ENCODE measurements at places on chromosomes 11 and 22.

DNA sequence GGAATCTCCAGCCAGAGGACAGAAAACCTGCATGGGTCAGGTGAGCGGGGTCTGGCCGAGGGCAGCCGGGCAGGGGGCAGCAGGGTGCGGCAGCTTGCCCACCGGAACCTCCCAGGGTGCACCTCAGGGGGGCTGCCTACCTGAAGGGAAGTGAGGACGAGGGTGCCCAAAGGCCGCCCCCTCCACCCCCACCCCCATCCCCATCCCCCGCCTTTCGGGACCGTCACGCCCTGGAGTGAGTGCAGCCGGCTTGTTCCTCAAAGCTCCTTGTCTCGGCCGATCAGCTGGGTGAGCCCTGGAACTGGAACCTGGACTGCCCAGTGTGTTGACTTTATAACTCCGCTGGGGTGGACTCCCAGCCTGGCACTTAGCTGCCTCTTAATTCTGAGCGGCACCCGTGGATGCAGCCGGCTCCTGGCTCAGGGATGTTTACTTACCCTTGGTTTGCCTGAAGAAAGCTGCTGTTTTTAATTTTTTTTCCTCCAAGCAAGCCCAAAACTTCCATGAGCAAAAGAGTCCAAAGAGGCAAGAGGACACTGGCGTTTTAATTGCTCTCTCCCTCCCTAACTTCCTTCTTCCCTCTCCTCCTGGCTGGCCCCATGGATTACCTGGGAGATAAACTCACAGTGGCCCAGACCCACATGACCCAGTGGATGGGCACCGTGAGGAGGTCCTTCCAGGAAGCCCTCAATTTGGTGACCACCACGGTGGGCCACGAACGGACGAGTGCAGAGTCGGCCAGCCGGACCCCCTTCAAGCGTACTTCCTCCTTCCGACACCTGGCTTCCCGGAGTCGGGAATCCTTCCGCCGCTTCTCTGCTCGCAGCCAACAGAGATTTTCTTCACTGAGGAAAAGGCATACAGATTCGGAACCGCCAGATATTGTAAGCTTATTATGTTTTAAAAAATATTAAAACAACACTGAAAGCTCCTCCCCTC lies 87.8 kb upstream of the CRYBB3 start:
- no peak for DNase-seq

DNA sequence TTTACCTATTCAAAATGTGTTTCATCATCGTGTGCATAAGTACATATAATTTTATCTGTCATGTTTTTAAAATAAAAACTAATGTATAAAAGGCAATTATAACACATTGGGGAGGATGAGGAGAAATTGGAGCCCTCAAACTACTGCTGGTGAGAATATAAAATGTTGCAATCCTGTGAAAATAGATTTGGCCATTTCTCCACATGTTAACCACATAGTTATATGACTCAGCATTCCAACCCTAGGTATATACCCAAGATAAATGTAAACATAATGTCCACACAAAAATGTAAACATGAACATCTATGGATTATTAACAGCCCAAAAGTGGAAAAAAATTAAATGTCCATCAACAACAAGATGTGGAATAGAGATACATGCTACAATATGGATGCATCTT lies 928.0 kb upstream of the FAT3 start:
- no peak for DNase-seq

- no peak for DNase-seq
Observed at GRCh38 chr11:92707173-92707619, 262.3 kb upstream of the MTNR1B start.

- peak; percentile 66 for DNase-seq
Observed at GRCh38 chr22:19891317-19892256, 36.9 kb upstream of the GNB1L start.

GRCh38 chr11:2860636-2861035 lies 24.9 kb downstream of the CDKN1C start:
- no peak for DNase-seq

GRCh38 chr11:79353706-79354105 lies 87.1 kb downstream of the TENM4 start:
- DNase-seq = no peak

GRCh38 chr11:75800136-75800675 lies 14.8 kb upstream of the UVRAG start:
- no peak for DNase-seq

GRCh38 chr22:40187389-40187788 lies 9.7 kb downstream of the TNRC6B start:
- DNase-seq = no peak

DNA sequence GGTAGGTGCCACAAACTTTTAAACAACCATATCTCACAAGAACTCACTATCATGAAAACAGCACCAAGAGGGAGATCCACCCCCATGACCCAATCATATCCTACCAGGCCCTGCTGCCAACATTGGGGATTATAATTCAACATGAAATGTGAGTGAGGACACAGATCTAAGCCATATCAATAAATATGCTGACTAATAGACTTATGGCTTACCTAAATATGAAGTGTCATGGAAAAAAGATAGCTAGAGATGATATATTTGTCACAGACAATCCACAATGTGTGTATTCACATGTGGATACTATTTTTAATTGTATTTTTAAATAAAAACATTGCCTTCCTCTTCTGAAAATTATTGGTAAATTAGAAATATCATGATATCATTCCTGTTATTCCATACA lies 38.2 kb upstream of the RAB38 start:
- DNase-seq = no peak

GRCh38 chr11:2517016-2517385 lies 72.2 kb downstream of the KCNQ1 start:
- DNase-seq = no peak

GRCh38 chr11:126917531-126918204 lies 82.9 kb downstream of the KIRREL3 start:
- no peak for DNase-seq

- no peak for DNase-seq
Observed at GRCh38 chr22:45597460-45598192, 74.0 kb upstream of the ATXN10 start.

- DNase-seq = no peak
Observed at GRCh38 chr11:57938351-57938750, 85.3 kb upstream of the OR9Q1 start.

GRCh38 chr11:58788355-58789023 lies 56.0 kb downstream of the GLYATL2 start:
- DNase-seq = no peak

DNA sequence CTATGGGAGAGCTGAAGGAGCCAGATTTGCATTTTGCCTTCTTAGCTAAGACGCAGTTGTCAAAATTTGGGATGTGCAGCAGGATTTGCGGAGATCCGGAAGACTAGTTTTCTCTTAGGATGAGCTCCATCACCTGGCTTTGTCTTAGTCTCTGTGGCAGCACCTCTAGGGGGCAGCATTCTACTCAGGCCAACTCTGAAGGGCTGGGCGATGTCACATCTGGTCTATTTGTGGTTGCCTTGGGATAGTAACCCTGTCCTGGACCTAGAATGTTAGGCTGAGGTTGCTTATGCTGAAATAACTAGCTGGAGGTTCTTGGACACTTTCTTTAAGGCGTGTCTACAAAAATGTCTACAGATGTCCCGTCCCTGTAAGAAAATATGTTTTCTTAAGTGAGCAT lies 116.2 kb downstream of the FAT3 start:
- DNase-seq = no peak

- no peak for DNase-seq
Observed at GRCh38 chr22:43118953-43119458, 8.5 kb downstream of the BIK start.

DNA sequence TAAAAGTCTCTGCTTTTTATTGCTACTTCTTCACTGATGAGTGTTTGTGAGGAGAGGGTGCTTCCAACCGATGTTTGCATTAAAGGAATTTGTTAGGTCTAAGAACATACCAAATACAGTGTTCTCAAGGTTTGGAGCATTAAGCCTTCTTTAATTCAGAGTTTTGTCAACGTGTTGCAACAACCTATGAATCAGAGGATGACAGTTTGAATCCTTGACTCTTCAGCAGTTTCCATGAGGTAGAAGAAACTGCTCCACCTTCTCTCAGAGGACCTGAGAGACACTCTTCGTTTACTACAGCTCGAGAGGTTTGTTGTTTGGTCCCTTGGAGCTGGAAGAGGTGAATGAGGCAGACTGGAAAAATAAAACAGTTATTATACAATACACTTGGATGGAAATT lies 55.7 kb downstream of the NCAM1 start:
- DNase-seq = no peak

DNA sequence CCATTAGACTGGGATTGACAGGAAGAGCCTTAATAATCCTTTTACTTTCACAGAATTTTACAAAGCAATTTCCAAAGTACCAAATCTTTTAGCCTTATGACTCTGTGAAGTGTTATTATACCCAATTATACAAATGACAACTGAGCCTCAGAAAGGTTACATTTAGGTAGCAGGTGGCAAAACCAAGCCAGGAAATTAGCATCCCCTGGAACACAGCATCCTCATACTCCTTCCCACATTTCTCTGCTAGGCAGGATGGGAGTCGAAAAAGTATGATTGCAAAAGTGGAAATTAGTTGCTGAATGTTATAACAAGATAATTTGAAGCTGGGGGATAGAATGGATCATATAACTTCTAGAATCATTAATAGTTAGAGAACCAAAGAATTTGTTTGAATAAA lies 359.7 kb upstream of the PDGFD start:
- no peak for DNase-seq

GRCh38 chr11:116343270-116343669 lies 429.5 kb downstream of the BUD13 start:
- no peak for DNase-seq

DNA sequence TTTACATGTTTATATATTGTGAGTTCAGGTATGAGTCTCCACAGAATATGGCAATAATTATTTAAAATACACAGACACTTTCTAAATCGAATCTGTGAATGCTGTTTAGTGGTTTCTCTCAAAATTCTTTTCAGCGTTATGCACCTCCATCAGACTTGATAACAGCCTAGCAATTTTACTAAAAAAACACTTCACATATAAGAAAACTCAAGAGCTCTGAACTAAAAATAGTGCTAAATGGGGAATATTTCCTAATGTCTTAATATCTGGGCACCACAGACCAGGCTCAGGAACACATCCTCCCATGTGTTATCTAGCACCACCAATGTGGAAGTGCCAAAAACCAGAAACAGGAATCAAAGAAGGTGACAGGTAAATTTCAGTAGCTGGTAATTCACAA lies 47.9 kb downstream of the ARHGAP32 start:
- DNase-seq = no peak

DNA sequence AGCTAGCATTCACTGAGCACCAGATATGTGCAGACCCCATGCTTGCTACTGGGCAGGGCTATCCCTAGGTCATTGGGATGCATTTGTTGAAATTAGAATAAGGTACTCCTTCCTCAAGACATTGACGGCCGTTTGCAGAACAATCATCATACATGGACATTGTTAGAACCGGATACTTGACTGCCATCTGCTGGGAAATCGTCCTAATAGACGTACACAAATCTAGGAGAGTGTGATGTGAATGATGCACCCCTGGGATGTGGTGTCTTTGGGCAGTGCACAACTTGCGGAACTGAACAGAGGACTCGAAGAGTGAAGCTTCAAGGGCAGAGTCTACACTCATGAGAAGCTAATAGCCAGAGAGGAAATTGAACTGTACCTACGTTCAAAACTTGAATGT lies 35.9 kb downstream of the MYO18B start:
- DNase-seq = no peak

DNA sequence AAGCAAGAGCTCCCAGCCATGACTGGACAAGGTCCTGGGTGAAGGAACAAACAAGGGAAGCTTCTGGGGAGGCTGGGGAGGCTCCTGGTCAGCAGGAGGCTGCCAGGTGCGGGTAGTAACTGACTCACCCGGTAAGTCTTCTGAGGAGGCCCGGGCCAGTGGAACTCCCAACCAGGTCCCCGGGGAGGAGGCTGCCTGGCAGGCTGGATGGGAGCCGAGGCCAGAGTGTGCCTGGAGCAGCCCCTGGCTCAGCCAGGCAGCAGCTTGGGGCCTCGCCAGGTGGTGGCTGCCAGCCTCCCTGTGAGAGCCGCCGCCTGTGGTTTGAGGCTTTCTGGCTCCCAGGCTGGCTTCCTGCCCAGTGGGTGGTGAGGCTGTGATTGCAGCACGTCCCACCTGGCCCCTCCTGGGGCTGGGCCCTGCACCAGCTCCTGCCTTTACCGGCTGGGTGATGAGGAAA lies 46.2 kb downstream of the IGF2 start:
- DNase-seq = no peak

DNA sequence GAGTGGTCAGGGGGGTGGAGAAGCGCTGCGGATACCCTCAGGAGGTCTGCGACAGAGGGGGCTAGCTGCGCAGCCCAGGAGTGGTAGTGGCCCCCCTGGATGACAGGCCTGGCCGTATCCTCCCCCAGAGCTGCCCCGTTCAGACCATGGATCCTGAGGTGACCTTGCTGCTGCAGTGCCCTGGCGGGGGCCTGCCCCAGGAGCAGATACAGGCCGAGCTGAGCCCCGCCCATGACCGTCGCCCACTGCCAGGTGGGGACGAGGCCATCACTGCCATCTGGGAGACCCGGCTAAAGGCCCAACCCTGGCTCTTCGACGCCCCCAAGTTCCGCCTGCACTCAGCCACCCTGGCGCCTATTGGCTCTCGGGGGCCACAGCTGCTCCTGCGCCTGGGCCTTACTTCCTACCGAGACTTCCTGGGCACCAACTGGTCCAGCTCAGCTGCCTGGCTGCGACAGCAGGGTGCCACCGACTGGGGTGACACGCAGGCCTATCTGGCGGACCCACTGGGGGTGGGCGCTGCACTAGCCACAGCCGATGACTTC lies 505 bp downstream of the NUDT22 start:
- no peak for DNase-seq

DNA sequence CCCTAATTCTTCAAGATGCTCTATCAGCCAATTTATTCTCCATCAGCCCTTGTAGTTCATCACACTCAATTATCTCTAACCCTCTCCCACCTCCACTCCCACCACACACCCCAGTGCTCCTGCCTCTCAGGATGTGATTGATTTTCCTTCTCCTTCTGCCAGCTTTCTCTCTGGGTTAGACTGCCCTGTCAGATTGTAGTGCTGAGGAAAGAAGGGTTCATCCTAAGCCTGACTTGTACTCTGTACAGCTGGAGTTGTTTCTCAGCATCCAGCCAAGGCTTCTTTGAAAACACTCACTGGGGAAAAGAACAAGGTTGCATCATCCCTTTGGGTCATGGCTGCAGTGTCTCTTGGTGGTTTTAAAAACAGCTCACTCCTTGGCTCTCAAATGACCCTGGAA lies 61.2 kb downstream of the CECR2 start:
- DNase-seq = no peak

DNA sequence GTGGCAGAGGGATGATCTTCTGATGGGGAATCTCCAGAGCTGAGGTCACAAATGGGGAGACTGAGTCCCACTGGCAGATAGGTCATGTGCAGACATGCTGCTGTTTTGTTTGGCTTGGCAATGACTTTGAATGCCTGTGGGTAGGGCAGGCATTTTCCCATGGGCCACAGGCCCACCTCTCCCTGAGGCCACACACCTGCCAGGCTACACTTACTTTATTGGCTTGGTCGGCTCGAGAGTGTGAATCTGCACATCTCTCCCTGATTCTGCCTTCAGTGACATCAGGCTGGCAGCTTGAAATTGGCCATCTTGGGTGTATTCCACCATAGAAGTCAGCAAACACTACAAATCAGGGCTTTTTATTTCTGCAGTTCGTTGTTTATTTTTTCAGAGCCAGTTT lies 91.5 kb downstream of the GRIK4 start:
- DNase-seq = no peak

All from stimulated activated CD4-positive, alpha-beta T cell treated with anti-CD3 and anti-CD28 coated beads, TNF-alpha, amount 100 ng/mL, for 1 hour (primary cell).